ENCODE measurements at places on chromosomes 13 and 19. TPM values are rescaled to one million over a fixed set of nuclear protein-coding genes. Genes with fewer than 3 reads are reported as not detected.

- H3K27ac ChIP-seq: no peak overlapping the region
- H3K36me3 ChIP-seq: no peaks in the 10 kb centered on the region
- no peak for DNase-seq
- no peak overlapping the region for H3K4me3 ChIP-seq
- H3K4me1 ChIP-seq: no peaks in the 10 kb centered on the region
- H3K27me3 ChIP-seq: no peaks in the 10 kb centered on the region
Measured at GRCh38 chr13:59374691-59375090, 789.0 kb downstream of the DIAPH3 start.

The PPP1R12C gene
- total RNA-seq: 79.7 TPM

DNA sequence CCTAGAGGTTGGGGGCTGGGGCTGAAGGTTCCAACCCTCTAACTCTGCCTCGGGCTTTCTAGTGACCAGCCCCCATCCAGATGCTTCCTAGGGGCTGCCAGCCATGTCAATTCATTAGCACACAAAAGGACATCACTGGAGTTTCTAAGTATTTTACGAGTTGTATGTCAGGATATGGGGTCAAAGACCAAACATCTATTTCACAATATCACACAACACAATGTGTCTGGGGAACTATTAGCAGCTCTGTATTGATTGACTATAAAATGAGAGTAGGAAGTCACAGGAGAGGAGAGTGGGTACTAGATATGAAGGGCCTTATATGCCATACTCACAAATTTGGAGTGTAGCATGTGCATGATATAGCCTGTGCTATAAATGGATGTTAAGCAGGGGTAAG is 42.1 kb downstream of the LPAR6 start:
- no peak for DNase-seq
- H3K36me3 ChIP-seq: peaks cover 5% of the 10 kb centered on the region
- no peak overlapping the region for H3K4me3 ChIP-seq
- no peaks in the 10 kb centered on the region for H3K4me1 ChIP-seq

The IGFL2 gene
- not detected for total RNA-seq

DNA sequence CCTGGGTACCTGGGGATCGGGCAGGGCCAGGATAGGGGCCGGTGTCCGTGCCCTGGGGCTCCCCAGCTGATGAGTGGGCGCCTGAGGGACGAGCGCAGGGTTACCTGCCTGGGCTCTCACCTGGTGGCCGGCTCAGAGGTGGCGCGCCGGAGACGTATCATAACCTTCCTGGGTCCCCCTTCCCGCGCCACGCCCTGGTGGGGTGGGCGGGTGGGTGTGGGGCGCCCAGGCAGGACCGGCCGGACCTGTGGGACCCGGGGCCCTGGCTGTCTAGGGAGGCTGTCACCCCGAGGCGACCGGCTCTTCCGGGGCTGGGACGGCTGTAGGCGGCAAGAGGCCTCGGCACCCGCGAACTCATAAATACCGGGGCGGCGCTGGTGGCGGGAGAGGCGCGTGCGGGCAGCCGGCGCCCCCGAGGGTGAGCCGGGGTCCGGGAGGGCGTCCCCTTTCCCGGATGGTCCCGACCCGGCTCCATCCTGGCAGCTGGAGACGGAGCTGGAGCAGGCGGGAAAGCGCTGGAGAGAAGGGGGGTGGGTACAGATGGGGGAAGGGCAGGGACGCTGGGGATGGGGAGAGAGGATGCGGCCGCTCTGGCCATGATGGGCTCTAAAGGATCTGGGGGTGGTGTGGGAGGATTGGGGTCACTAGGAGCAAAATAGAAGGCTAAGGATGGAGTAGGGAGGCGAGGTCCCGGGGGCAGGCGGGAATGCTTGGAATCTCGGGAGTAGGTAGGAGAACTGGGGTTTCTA is at the start of gene ACP7:
TSS of gene ACP7 (plus strand) at position 386 of the 749 bp plus-strand sequence. CDS start 902 bp downstream, outside the sequence.
- peaks cover 9% of the 10 kb centered on the region for H3K27me3 ChIP-seq
- H3K4me3 ChIP-seq: no peak within 1 kb of the TSS
- H3K4me1 ChIP-seq: peaks cover 8% of the 10 kb centered on the region
- no peaks in the 10 kb centered on the region for H3K36me3 ChIP-seq
- no peak for DNase-seq

- no peaks in the 10 kb centered on the region for H3K36me3 ChIP-seq
- no peak overlapping the region for H3K4me3 ChIP-seq
- no peak for DNase-seq
- H3K4me1 ChIP-seq: no peaks in the 10 kb centered on the region
- no peak overlapping the region for H3K27ac ChIP-seq
Measured at GRCh38 chr13:113466383-113466782, 13.1 kb upstream of the ADPRHL1 start.

DNA sequence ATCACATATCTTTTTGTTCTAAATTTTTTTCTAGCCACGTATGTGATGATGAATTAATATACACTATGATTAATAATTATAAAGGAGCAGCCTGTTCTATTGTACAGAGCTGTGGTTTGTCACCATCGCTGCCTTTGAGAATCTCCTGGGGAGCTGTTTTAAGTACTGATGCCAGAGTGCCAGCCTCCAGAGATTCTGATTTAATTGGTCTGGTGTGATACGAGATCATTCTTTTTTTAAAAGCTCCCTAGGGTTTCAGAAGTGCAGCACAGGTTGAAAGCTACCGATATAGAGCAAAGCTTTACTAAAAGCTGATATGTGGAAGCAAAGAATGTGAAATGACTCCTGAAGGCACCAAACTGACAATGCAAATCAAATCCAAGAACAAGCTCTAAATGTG is 314.7 kb downstream of the ITGBL1 start:
- no peaks in the 10 kb centered on the region for H3K27me3 ChIP-seq
- no peaks in the 10 kb centered on the region for H3K4me1 ChIP-seq
- H3K36me3 ChIP-seq: no peaks in the 10 kb centered on the region
- no peak overlapping the region for H3K4me3 ChIP-seq
- no peak overlapping the region for H3K27ac ChIP-seq
- no peak for DNase-seq

The ARRDC5 gene
- not detected for total RNA-seq

GRCh38 chr19:36420961-36421748 is 2.7 kb upstream of the ZFP82 start:
- peak overlapping the region; percentile 10 for H3K27ac ChIP-seq
- peak overlapping the region; percentile 6 for H3K4me3 ChIP-seq

- no peaks in the 10 kb centered on the region for H3K36me3 ChIP-seq
- no peak for DNase-seq
- H3K4me1 ChIP-seq: no peaks in the 10 kb centered on the region
- no peak overlapping the region for H3K27ac ChIP-seq
- no peak overlapping the region for H3K4me3 ChIP-seq
Measured at GRCh38 chr19:29475469-29475868, 50.3 kb upstream of the VSTM2B start.

- H3K36me3 ChIP-seq: peaks cover 57% of the 10 kb centered on the region
- H3K27me3 ChIP-seq: no peaks in the 10 kb centered on the region
- H3K27ac ChIP-seq: peak overlapping the region; percentile 37
- no peak overlapping the region for H3K4me3 ChIP-seq
- peaks cover 38% of the 10 kb centered on the region for H3K4me1 ChIP-seq
Measured at GRCh38 chr19:15260939-15261338, 28.7 kb upstream of the EPHX3 start.

DNA sequence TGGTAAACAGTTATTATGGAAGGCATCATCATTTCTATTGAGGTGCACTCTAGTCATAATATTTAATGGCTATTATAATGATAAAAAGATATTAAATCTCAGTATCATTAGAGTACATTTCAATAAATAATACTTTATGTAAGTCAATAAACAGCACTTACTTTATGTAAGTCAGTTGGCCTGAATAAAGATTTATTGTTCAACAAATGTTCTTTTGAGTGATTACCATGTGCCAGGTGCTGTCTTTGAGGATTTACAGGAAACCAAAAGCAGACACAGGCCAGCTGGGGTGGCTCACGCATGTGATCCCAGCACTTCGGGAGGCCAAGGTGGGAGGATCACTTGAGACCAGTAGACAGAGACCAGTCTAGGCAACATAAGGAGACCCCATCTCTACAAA is 5.0 kb upstream of the NKG7 start:
- H3K4me3 ChIP-seq: no peak overlapping the region
- no peaks in the 10 kb centered on the region for H3K27me3 ChIP-seq
- no peak for DNase-seq
- no peaks in the 10 kb centered on the region for H3K36me3 ChIP-seq
- no peak overlapping the region for H3K27ac ChIP-seq

- no peak for DNase-seq
- peaks cover 4% of the 10 kb centered on the region for H3K4me1 ChIP-seq
- H3K27me3 ChIP-seq: no peaks in the 10 kb centered on the region
- H3K27ac ChIP-seq: no peak overlapping the region
Measured at GRCh38 chr13:59274958-59275727, 888.6 kb downstream of the DIAPH3 start.

GRCh38 chr13:100306030-100306429 is 217.1 kb downstream of the PCCA start:
- H3K4me3 ChIP-seq: no peak overlapping the region
- no peaks in the 10 kb centered on the region for H3K27me3 ChIP-seq
- peaks cover 20% of the 10 kb centered on the region for H3K4me1 ChIP-seq

The USHBP1 gene
- 11.0 TPM for total RNA-seq

GRCh38 chr19:31383553-31383952 is 34.3 kb upstream of the TSHZ3 start:
- no peak for DNase-seq
- H3K36me3 ChIP-seq: no peaks in the 10 kb centered on the region
- H3K4me3 ChIP-seq: no peak overlapping the region

The CEACAM16 gene
- 0.40 TPM for total RNA-seq

DNA sequence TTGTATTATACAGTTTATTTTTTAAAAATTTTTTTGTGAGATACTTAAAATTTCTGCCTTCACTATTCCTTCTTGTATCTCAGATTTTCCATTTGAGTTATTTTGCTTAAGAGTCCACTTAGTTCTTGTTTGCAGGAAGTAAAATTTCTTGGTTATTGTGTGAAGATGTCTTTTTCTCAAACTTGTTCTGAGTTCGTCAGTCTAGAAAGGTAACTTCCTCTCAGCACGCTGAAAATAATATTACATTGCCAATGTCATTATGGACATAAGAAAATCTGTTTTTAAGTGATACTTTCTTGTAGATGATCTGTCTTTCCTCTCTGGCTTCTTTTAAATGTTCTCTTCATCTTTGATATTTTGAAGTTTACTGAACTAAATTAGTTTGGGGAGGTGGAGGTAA is 731.7 kb upstream of the GPC6 start:
- H3K27me3 ChIP-seq: no peaks in the 10 kb centered on the region
- no peak for DNase-seq
- no peaks in the 10 kb centered on the region for H3K4me1 ChIP-seq
- H3K4me3 ChIP-seq: no peak overlapping the region
- no peaks in the 10 kb centered on the region for H3K36me3 ChIP-seq
- no peak overlapping the region for H3K27ac ChIP-seq

- no peaks in the 10 kb centered on the region for H3K27me3 ChIP-seq
- no peak overlapping the region for H3K27ac ChIP-seq
- H3K4me3 ChIP-seq: no peak overlapping the region
- H3K36me3 ChIP-seq: peaks cover 29% of the 10 kb centered on the region
- no peak for DNase-seq
Measured at GRCh38 chr13:45534604-45535003, 69.9 kb downstream of the COG3 start.

- no peak overlapping the region for H3K4me3 ChIP-seq
- peaks cover 6% of the 10 kb centered on the region for H3K4me1 ChIP-seq
- no peaks in the 10 kb centered on the region for H3K27me3 ChIP-seq
- H3K27ac ChIP-seq: no peak overlapping the region
- no peak for DNase-seq
Measured at GRCh38 chr13:28574617-28575142, 79.8 kb upstream of the FLT1 start.

DNA sequence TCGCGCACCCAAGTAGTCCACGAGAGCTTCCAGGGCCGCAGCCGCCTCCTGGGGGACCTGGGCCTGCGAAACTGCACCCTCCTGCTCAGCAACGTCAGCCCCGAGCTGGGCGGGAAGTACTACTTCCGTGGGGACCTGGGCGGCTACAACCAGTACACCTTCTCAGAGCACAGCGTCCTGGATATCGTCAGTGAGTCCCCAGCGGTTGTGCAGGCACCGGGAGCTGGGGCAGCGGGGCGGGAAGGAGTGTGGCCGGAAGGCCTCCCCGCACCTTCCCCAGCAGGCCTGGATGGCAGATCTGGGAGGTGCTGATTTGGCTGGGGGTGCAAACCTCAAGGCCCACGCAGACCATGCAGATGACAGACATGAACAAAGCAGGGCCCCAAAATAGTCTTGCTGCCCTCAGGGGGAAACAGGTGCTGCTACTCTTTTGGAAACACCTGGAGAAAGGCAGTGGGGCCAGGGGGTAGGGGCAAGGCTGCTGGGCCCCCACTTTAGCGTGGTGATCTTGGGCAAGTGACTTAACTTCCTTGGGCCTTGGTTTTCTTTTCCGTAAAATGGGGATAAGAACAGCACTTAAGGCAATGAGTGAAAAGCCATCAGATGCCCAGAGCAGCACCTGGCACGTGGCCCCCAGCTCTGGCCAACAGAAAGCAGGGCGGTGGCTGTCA is 4.0 kb downstream of the MAG start:
- no peak overlapping the region for H3K27ac ChIP-seq
- H3K27me3 ChIP-seq: no peaks in the 10 kb centered on the region
- H3K4me3 ChIP-seq: no peak overlapping the region

DNA sequence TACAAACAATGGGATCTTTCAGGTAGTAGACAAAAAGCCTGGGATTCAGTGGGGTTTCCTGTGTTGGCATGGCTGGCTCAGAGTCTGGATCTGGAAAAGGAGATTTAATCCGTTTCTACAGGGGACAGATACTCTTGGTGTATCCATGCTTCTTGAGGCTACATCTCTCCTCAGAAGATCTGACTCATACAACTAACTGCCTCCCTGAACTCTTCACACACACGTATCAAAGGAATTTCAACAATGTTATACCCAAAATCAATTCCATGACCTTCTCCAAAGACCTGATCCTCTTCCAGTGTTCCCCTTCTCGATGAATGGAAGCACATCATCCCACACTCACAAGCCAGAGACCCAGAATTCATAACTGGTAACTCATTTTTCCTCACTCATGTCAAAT is 435.3 kb upstream of the NBEA start:
- H3K4me3 ChIP-seq: no peak overlapping the region
- no peaks in the 10 kb centered on the region for H3K36me3 ChIP-seq
- H3K27ac ChIP-seq: no peak overlapping the region
- no peaks in the 10 kb centered on the region for H3K4me1 ChIP-seq
- no peaks in the 10 kb centered on the region for H3K27me3 ChIP-seq
- DNase-seq: no peak

GRCh38 chr19:55370305-55370988 is at the start of gene IL11:
TSS of gene IL11 (minus strand) at chr19:55370463. CDS start at chr19:55370310, 153 bp downstream.
- peaks cover 41% of the 10 kb centered on the region for H3K27me3 ChIP-seq
- no peak within 1 kb of the TSS for H3K27ac ChIP-seq
- H3K4me1 ChIP-seq: no peaks in the 10 kb centered on the region
- DNase-seq: no peak

The NCAN gene
- not detected for total RNA-seq
